Hematopoietic multipotent progenitor cell (in vitro differentiated cells): ENCODE measurements at places on chromosomes 2 and 18. TPM values are rescaled to one million over a fixed set of nuclear protein-coding genes. Genes with fewer than 3 reads are reported as not detected.
A peak's percentile ranks its signal among the peaks of the same experiment; 100 is the strongest.

Gene MOCOS
- total RNA-seq: under 0.01 TPM

Gene DOK6
- total RNA-seq: 1.3 TPM

Gene TUBA4B
- not detected for total RNA-seq

Gene CYP1B1
- total RNA-seq: 2.7 TPM

Gene MAPK4
- total RNA-seq: not detected

Gene KIAA1328
- 8.9 TPM for total RNA-seq

Gene GYPC
- 468 TPM for total RNA-seq

Gene POTEC
- total RNA-seq: not detected

Gene GAREM2
- total RNA-seq: 0.54 TPM

Gene NEU4
- total RNA-seq: 9.2 TPM

DNA sequence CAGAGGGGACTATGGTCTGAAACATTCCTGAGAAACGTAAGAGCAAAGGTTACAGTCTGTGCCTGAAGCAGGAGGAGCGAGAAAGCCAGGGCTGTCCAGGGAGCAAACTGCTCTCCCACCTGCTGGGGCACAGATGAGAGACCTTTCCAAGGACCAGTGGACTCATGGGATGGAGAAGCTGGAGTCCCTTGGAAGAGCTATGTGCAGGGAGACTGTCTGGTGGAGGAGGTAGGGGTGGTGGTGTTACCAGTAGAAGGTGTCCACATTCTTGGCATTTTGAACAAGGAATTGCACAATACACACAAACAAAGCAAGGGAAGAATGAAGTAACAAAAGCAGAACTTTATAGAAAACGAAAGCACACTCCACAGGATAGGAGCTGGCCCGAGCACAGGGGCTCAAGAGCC lies 97.9 kb upstream of the CYRIA start:
- DNase-seq: no peak

DNA sequence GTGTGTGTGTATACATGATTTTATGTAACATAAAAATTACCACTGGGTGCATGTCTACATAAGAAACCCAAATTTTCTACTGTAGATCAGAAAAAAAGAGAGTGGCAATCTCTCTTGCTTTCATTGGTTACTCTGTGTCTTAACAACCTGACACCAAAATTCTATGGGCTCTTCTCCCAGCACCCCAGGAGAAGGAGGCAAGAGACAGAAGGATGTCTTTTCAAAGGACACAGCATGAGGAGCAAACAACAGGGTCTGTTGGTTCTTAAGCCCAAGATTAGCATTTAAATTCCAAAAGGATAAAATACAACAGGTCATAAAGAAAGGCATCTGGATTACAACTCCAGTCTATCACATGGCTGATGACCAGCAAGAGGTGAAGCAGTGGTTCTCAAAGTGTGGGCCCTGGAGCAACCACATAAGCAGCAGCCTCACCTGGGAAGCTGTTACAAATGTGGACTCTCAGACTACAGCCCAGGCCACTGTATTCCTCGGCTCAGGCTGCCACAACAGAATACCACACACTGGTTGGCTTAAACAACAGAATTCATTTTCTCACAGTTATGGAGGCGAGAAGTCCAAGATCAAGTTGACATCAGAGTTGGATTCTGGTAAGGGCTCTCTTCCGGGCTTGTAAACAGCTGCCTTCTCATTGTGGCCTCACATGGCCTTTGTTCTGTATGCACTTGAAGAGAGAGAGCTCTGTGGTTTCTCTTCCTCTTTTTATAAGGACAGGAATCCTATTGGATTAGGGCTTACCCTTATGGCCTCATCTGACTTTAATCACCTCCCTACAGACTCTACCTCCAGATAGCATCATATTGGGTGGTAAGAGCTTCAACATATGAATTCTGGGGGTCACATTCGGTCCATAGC lies 79.8 kb upstream of the RNF152 start:
- peak; percentile 31 for DNase-seq

DNA sequence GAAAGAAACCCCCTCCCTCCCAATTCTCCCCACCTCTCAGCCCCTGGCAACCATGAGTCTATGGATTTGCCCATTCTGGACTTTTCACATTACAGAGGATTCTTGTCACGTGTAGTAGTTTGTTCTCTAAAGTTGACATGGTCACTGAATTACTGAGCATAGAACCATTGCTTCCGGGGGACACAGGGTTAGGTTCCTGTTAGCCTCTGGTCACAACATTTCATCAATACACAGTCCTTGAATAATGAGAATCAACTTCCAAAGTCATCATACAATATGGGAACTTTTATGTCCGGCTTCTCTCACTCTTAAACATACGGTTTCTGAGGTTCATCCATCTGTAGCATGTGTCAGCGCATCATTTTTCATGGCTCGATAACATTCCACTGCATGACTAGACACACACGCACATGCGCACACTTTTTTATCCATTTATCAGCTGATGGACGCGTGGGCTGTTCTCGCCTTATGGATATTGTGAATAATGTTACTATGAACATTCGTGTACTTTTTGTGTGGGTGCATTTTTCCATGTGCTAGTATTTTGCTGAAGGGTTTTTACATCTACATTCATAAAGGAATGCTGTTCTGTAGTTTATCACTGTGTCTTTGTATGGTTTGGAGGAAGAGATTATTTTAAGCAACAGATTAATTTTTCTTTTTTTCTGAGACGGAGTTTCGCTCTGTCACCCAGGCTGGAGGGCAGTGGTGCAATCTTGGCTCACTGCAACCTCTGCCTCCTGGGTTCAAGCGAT lies 48.1 kb downstream of the PARD6G start:
- no peak for DNase-seq

GRCh38 chr2:44086629-44087028 lies 82.0 kb upstream of the PPM1B start:
- DNase-seq: no peak
